ENCODE measurements at places on chromosomes 1 and 21.

GRCh38 chr1:230570724-230571360, 71.4 kb upstream of the COG2 start:
- no peak for DNase-seq

- no peak for DNase-seq
Observed at GRCh38 chr1:109118089-109118488, 4.2 kb downstream of the ELAPOR1 start.

GRCh38 chr1:5711079-5711478, 281.1 kb downstream of the NPHP4 start:
- no peak for DNase-seq

DNA sequence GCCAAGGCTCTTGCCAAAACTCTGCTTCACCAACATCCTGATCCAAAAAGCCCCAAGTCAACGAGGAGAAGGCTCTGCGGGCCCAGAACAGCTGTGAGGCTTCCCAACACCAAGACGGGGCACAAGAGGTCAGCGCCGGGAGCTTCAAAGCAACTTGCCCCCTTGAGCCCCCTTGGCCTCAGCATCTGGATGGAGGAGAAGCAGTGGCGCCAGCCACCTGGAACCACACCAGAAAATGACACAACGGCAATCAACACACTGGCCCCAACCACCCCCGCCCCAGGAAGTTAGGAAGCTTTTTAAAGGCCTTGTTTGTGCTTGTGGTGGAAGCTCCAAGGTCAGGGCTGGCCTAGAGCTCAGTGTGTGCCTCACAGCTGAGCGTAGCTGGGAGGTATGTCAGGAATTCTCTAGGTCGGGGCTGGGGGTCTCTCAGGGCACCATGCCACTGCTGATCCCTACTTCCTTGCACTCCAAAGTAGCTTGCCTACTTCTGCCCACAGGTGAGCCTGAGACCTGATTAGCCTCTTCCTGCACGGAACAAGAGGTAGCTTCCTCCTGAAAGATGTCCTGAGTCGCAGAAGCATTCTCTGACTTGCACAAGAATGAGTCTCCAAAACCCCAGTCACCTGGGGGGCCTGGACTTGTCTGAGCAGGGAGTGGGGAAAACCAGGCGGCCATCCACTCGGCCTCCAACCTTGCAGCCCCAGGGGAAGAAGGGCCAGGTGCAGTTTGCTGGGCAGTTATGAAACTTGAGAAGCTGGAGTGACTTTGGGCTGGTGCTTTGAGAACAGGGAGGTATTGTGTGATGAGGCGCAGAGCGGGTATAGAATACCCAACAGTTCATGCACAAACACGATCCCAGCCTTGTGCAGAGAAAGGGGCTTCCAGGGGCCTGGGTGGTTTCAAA, 9.7 kb upstream of the SRP9 start:
- DNase-seq = peak; percentile 86

DNA sequence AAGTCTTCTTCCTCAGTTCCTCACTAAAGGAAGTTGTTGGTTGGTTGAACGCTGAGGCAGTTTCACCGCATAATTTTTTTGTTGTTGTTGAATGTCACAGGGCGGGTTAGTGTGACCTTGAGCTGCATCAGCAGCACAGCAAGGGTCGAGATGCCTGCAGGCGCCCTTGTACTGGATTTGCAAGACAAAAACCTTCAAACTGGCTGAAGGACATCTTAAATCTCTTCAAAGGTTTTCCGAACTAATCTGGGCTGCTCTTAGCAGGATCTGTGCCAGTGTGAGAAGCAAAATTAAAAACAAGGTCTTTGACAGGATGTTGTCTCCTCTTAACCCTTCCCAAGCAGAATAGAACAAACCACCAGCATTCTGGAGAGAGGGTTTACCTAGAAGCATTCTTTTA, 59.4 kb downstream of the NRIP1 start:
- DNase-seq = peak; percentile 30
